Activated naive CD4-positive, alpha-beta T cell treated with anti-CD3 and anti-CD28 coated beads, Interleukin-2, amount 50 U/mL, for 16 hours (primary cell): ENCODE measurements at places on chromosomes 6 and 20.

GRCh38 chr6:55449225-55449624 lies 122.0 kb downstream of the GFRAL start:
- DNase-seq = no peak

DNA sequence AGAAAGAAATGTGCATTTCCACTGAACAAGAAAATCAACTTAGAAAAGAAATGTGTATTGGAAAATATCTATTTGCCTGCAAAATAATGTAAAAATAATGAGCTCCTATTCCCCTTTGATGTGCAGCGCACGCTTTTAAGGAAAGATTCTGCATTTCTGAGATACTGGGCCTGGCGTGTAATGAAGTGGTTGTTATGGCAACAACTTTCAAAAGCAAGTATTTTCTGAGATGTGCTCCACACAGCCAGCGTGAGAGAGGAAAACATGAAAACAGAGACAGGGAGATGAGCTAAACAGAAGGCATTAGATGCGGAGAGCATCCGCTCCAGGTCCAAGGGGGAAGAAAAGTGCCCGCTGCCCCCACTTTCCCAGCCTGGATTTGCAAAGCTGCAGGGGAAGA lies 39.1 kb upstream of the GTSF1L start:
- no peak for DNase-seq

GRCh38 chr6:132715204-132715603 lies 1.3 kb upstream of the VNN1 start:
- no peak for DNase-seq

DNA sequence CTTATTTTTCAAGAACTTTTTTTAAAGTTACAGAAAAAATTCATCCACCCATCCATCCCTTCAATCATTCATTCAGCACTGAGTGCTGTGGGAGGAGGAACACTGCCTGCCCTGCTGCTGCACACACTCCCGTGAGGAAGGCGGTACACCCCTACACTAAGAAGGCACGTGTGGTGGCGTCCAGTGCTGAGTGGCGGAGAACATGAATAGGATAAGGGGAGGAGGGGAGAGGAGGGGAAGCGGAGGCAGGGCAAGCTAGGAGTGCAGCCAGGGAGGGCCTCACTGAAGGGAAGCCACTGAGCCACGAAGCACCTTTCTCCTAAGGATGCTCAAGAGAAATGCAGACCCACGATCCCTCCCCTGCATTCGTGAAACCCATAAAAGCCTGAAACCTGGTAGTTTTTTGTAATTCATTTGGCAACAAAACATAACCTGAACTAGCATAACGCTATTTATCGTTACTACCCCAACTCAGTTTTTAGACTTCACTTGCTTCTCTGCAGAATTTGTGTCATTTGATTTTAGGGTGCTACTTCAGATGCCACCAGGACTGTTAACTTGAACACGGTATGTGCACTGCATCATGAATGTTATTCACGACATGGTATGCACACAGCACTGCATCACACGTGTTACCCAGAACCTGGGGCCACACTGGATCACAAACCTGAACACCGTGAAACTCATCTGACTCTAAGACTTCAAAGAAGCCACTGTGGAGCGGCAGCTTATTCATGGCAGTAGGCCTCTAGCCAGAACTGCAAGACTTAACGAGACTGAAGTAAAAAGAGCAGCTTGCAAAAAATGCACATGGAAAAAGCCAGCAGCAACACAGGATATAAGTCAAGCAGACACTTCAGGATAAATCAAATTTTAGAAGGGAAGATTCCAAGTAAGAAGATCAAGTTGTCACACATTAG lies 3.5 kb downstream of the RNASET2 start:
- peak; percentile 57 for DNase-seq

DNA sequence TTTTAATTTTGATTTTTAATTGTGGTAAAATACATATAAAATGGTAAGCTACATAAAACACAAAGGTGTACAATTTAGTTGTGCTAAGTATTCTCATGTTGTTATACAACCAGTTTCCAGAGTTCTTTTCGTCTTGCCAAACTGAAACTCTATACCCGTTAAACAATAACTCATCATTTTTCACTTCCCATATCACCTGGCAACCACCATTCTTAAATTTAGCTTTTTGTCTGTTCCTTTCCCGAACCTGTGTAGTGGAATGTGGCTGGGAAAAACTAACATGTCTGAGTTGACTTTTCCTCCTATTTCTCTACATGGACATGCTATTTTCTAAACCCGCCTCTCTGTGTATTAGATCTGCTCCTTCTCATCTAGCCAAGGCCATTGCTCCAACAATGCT lies 27.6 kb downstream of the RPRD1B start:
- no peak for DNase-seq

DNA sequence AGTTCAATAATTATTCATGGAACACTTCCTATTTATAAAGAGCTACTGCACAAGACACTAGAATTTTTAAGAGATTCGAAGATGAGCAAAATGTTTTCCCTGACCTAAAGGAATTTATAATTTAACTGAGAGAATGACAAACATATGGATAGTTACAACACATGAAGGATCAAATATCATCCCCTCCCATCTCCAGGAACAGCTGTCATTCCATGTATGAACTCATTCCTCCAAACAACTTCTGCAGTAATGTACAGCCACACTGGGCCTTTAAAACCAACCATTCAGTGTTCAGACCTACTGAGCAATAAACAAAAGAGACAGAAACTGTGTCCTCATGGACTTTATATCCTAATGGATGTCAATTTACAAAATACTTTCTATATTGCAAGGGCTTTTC lies 87.8 kb downstream of the KIF16B start:
- DNase-seq = no peak

GRCh38 chr20:58658760-58659159 lies 7.7 kb downstream of the STX16 start:
- DNase-seq = no peak

GRCh38 chr6:37699138-37699766 lies 1.6 kb upstream of the MDGA1 start:
- peak; percentile 75 for DNase-seq

- DNase-seq = no peak
Measured at GRCh38 chr6:113599444-113599843, 257.7 kb upstream of the MARCKS start.

GRCh38 chr20:25299806-25300205 lies 51.9 kb downstream of the PYGB start:
- no peak for DNase-seq
